ENCODE measurements at places on chromosomes 11 and 22.

DNA sequence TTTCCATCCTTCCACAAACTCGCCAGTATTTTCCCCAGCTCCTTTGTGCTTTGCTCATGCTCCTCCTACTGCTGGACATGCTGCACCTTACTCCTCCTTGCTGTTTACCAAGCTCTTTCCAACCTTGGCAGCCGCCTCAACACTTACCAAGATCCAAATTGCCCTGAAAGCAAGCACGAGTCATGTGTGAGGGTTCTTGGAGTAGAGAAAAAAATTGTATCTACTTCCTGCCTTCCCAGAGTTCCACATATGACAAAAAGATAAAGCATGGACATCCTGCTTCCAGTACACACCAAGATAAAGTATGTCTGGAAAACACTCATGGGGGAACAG lies 767.5 kb downstream of the NTM start:
- no peak for DNase-seq

- DNase-seq = no peak
These were observed 185.2 kb downstream of the TBC1D22A start for GRCh38 chr22:46947516-46948257.

- DNase-seq = peak; percentile 32
These were observed 40.3 kb downstream of the OSBPL5 start for GRCh38 chr11:3124821-3125220.

GRCh38 chr11:80284946-80285785 lies 844.3 kb upstream of the TENM4 start:
- DNase-seq = no peak

GRCh38 chr11:128174465-128175291 lies 412.7 kb downstream of the ETS1 start:
- DNase-seq = no peak

DNA sequence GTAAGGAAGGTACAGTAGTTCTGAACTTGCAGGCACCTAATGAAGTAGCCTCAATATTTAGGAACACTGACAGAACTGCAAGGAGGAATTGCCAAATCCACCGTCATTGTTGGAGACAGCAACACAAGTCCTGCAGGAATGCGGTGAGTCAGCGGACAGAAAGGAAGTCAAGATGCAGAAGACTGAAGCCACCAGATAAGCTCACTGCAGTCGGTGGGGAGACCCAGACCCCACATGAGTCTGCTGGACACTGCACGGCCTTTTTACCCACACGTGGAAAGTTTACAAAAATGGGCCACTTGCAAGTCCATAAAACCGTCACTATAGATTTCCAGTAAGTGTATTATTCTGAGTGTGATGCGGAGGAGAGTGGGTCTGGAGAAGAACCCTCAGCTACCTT lies 1471.6 kb downstream of the TBC1D22A start:
- DNase-seq = no peak

- no peak for DNase-seq
These were observed 738.3 kb upstream of the KIRREL3 start for GRCh38 chr11:127738771-127739286.

GRCh38 chr11:1515082-1516060 lies 28.8 kb upstream of the MOB2 start:
- DNase-seq = peak; percentile 81

GRCh38 chr22:26756675-26757293 lies 99.4 kb downstream of the MIAT start:
- DNase-seq = peak; percentile 66

DNA sequence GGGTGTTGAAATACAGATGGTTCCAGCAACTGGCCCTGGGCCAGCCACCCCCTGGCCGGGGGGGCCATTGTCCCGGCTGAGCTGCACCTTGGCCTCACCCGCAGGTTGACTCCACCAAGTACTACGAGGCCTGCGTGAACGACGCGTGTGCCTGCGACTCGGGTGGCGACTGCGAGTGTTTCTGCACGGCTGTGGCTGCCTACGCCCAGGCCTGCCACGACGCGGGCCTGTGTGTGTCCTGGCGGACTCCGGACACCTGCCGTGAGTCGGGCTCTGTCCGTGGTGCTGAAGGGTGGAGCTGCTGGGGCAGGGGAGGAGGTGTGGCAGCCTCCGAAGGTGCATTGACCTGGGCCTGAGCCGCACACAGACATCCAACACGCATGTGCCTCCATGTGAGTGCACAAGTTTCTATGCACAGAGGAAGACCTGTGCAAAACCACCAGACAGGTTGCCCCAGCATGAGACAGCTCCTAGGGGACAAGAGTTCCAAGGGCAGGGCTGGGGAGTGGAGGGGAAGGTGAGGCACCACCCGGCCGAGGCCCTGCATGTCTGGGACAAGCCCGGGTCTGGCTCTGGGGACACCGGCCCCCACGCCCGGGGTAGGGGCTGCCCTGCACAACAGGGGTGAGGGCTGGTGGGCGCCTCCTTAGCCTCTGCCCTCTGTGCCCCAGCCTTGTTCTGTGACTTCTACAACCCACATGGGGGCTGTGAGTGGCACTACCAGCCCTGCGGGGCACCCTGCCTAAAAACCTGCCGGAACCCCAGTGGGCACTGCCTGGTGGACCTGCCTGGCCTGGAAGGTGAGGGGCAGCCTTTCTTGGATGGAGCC lies 16.1 kb downstream of the MUC5B start:
- DNase-seq = no peak

- DNase-seq = no peak
These were observed 11.6 kb downstream of the UCP3 start for GRCh38 chr11:73997120-73997770.

GRCh38 chr11:35412285-35412684 lies 7.1 kb downstream of the SLC1A2 start:
- DNase-seq = no peak

DNA sequence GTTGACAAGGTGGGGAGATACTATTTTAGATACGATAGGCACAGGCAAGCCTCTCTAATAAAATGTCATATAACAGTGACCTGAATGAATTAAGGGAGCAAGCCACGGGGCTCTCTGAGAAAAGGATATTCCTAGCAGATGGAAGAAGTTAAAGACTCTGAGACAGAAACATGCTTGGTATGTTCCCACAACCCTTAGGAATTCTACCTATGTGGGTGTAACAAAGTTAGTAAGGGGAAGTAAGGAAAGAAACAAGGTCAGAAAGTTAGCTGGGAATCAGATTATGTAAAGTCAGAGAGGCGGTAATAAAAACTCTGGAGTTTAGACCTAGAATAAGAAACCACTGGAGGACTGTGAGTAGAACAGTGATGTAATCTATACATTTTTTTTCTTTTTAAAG lies 59.7 kb upstream of the GDPD4 start:
- no peak for DNase-seq

- DNase-seq = peak; percentile 50
These were observed 17.6 kb upstream of the CLPB start for GRCh38 chr11:72451831-72452376.

GRCh38 chr11:65288706-65289536 lies 25.7 kb upstream of the CDC42EP2 start:
- no peak for DNase-seq

- no peak for DNase-seq
These were observed 1.2 kb downstream of the RAB6A start for GRCh38 chr11:73759610-73760134.

- DNase-seq = no peak
These were observed 48.7 kb upstream of the ZBED5 start for GRCh38 chr11:10906521-10906920.

DNA sequence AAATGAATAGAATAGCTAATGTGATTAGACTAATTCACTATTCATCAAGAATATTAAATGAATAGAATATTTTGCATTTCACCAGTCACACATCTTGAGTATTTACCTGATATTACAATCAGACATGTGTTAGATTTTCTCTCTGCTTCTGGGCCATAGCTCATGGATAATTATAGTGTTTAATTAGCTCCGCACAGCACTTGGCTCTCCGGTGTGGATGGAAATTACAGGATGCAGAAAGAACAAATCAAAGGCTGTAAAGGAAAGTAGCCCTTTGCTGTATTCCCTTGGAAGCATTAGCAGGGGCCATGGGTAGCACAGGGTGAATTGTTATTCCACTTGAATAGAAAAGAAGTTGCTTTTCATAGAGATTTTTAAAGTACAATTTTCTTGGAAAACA lies 320.3 kb upstream of the SORL1-AS1 start:
- no peak for DNase-seq

DNA sequence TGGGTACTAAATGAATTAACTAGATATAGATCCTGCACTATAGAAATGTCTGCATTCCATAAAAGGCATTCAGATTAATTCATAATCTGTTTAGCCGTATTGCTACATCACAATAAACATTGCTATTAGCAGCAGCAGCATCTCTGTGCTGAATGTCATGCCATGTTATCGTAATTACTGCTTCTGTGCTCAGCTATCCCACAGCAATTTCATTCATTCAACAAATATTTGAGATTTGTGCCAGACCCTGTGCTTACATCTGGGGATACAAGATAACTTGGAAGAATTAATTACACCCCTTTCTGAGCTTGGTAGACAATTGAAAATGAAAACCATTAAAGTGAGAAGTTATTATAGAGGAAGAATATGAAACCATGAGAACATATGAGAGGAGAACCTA lies 185.8 kb upstream of the C11orf87 start:
- no peak for DNase-seq

DNA sequence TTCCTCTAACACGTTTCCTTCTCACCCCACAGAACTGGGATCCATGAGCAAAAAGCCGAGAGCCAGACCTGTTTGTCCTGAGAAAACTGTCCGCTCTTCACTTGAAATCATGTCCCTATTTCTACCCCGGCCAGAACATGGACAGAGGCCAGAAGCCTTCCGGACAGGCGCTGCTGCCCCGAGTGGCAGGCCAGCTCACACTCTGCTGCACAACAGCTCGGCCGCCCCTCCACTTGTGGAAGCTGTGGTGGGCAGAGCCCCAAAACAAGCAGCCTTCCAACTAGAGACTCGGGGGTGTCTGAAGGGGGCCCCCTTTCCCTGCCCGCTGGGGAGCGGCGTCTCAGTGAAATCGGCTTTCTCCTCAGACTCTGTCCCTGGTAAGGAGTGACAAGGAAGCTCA lies 24.0 kb downstream of the CD5 start:
- DNase-seq = no peak

DNA sequence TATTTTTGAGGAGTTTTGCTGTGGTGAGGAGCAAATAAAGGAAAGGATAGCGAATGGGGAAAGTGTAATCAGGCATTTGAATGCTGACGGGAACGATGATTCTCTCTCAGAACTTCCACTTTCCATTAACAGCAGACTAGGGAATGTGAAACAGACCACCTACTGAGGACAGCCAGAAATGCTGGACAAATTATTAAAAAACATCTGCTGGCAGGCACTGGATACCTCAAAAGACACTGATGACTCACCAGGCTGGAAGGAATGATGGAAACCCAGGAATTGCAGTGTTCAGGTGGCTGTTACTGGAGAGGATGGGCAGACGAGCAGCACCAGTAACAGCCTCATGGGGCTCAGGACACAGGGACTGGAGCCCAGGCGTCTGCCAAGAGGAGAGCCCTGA lies 33.4 kb downstream of the PLA2G6 start:
- DNase-seq = no peak

GRCh38 chr11:36258730-36259360 lies 30.4 kb downstream of the COMMD9 start:
- DNase-seq = no peak

- DNase-seq = no peak
These were observed 393 bp downstream of the CYB561A3 start for GRCh38 chr11:61361237-61361740.

DNA sequence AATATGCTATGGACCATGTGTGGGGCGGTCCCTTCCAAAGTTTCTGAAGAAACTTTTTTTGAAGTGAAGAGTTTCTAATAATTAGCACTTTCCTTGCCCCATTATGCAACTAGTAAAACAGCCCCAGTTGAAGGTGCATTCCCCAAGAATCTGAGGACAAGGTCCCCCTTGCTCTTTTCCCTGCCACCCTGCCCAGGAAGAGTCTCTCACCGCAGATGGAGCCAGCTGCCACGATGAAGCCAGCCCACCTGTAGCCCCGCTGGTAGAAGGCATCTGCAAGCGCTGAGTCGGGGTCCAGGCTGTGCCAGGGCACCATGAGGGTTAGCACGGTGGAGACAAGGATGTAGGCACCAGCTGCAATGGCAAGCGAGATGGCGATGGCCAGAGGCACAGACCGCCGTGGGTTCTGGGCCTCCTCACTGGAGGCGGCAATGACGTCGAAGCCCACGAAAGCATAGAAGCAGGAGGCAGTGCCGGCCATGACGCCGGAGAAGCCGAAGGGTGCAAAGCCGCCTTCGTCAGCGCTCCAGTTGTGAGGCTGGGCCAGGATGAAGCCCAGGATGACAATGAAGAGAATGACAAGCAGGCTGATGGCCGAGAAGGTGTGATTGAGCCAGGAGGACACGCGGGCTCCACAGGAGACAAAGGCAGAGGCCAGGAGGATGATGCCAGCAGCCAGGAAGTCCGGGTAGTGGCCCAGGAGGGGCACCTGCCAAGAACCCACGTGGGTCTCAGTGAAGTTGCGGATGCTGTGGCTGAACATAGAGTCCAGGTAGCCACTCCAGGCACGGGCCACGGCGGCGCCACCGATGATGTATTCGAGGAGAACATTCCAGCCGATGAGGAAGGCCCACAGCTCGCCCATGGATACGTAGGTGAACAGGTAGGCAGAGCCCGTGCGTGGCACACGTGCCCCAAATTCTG lies 1.5 kb downstream of the SLC7A4 start:
- no peak for DNase-seq

All from lower lobe of right lung (tissue), 2 donors.